ENCODE measurements at places on chromosomes 16 and 17.
A peak's percentile ranks its signal among the peaks of the same experiment; 100 is the strongest.

GRCh38 chr16:16021988-16022682 lies 72.7 kb downstream of the ABCC1 start:
- DNase-seq: peak; percentile 62

DNA sequence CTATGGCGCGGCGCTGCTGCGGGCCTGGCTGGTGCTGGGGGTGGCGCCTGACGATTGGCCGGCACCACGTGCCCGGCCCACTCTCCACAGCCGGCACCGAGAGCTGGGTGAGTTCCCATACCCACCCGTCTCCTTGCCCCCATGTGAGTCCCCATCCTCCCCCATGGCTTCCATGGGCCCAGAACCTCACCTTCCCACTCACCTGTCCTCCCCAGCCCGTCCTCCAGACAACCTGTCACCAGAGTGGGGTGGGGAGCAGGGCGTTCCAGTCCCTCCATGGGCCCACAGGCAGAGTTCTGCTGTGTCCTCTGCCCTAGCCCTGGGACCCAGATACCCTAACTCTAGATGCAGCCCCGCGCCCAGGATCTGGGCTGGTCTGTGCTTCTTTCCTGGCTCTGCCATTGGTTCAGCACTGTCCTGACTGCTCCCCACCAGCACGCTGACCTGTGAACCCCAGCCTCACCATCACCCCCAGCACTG lies 5.5 kb downstream of the ARMC5 start:
- no peak for DNase-seq

DNA sequence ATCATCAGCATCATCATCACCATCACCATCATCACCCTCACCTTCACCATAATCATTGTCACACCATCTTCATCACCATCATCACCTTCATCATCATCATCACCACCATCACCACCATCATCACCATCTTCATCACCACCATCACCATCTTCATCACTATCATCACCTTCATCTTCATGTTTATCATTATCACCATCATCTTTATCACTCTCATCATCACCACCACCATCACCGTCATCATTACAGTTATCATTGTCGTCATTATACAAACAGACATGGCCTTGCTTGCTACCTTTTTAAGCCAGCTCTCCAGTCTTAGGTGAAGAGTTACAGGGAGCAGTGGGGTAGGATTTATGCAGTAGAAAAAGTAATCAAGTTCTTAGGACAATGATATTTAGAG lies 114.9 kb downstream of the IRF8 start:
- DNase-seq: no peak

- no peak for DNase-seq
Observed at GRCh38 chr17:76207275-76208059, 32.8 kb downstream of the RNF157 start.

DNA sequence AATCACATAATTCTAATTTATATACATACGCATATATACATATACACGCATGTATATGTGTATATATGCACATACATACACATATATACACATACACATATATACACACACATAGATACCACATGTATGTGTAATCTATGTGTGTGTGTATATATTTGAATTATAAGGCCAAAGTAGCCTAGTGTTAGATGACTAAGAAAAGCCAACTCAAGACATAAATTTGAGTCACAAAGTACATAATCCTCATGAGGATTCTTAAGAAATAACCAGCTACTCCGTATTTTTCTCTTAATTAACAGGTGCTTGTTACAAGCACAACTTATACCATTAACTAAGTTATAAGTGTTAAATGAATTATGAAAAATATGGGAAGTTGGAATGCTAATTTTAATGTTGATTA lies 84.9 kb downstream of the CACNG1 start:
- DNase-seq: no peak

DNA sequence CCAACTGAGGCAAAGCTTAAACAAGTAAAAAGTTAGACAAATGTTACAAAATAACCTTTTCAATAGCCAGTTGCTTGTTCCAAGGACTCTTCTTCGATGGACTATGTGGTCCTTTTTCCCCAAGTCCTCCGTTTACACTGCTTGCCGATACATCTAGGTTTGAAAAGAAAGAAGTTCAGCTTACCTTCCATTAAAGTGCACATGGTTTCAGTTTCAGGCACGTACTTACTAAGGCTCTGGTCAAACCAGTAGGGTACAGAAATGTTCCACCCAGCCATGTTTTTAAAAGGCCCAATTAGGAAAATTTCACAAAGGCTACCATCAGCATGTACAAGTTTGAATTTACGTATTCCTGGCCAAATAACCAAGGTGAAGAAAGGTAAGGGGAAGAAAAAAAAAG lies 2.1 kb downstream of the SRSF2 start:
- DNase-seq: no peak

- DNase-seq: no peak
Observed at GRCh38 chr16:27514806-27515205, 34.9 kb downstream of the GTF3C1 start.

- DNase-seq: peak; percentile 95
Observed at GRCh38 chr16:89357055-89357816, 133.1 kb downstream of the ANKRD11 start.

- no peak for DNase-seq
Observed at GRCh38 chr16:58125781-58126335, 3.3 kb downstream of the CFAP20 start.

DNA sequence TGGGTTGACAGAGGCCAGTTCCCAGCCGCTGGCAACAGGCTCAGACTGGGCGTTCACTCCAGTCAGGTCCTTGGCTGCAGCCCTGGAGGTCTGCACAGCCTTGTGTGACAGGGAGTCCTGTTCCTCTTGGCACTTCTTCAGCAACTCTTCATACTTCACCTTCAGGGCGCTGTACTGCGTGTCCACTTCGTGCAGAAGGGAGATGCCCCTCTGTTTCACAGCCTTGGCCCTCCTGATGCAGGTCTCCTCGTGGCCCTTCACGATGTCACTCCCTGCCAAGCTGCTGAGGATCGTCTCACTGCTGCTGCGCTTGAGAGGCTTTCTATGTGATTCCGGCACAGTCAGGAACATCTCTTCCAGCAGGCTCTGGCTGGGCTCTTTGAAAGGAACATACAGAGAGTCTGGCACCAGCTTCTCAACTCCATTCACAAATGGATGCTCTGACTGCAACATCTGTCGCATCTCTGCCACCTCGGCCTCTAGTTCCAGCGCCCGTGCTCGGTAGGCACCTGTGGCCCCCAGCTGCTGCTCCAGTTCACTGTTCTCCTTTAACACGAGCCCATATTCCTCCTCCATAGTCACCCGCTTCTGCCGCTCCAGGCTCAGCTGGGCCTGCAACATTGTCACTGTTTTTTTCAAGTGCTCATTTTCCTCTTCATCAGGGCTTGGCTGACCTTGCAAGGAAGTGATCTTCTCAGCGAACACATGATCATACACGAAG lies 27.2 kb downstream of the CDR2 start:
- DNase-seq: no peak

- DNase-seq: no peak
Observed at GRCh38 chr16:67269766-67270165, 9.6 kb upstream of the PLEKHG4 start.

- DNase-seq: peak; percentile 10
Observed at GRCh38 chr17:11388054-11388453, 147.0 kb downstream of the SHISA6 start.

DNA sequence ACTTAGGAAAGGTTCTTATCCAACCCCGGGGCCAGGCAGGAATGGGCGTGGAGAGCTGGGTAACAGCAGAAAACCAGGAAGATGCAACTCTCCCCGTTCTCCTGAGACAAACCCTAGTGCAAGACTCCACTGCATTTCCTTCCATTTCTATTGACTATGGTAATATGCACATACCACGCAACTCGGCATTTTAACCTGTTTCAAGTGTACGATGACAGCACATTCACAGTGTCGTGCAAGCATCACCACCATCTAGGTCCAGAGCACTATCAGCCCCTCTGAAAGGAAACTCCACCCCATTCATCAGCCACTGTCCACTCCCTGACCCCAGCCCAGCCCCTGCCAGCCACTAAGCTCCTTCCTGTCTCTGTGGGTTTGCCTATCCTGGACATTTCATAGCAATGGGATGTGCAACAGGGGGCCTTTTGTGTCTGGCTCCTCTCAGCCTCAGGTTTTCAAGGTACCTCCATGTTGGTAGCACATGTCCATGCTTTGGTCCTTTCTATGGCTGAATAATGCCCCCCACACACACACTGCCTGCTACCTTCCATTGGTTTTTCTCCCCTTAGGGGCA lies 441.9 kb downstream of the SOX9 start:
- DNase-seq: no peak

- DNase-seq: peak; percentile 84
Observed at GRCh38 chr16:89909777-89910716, 8.6 kb upstream of the MC1R start.

GRCh38 chr17:13995856-13996271 lies 73.4 kb upstream of the COX10 start:
- no peak for DNase-seq

DNA sequence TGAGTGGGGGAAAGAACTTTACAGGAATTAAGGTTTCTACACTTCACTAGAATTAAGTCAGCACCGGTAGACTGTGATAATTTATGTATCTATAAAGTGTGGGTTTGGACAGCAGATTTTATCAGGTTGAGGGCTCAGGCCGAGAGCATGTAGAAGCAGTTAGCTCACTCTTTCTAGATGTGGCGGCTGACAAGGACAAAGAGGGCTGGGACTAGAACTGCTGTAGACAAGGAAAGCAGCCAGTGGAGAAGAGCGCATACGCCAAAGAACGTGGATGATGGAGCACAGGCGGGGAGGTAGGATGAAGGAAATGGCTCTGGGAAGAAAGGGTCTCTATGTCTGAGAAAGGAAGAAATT lies 504 bp upstream of the GOSR1 start:
- no peak for DNase-seq

DNA sequence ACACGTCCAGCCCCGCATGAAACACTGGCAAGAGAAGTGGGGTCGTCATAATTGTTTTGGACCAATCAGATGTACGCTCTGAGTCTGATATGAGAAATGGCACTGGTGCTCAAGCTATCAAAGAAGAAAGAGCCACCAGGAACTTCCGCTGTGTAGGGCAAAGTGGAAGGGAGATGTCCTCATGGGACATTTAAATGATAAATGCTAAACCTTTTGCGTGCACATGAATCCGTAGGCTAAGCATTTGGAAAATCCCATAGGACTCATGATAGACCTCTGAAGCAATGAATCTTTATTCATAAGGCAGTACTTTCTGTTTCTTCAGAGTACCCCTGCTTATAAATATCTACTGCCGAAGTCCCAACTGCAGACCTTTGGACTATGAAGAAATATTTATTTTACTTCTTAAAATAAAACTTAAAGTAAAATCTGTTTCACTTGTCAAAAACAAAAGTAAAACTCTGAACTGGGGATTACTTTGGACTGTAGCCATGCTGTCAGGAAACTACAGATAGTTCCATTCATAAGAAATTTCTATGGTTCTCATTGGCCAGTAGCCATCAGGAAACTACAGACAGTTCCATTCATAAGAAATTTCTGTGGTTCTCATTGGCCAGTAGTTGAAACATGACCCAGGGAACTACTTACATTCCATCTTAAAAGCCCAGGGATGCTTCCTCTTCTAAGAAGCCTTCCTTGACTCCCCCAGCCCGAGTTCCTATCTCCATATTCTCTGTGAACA lies 335.1 kb downstream of the HS3ST4 start:
- no peak for DNase-seq

Measured in eye (tissue), 1 donor.